Activated CD8-positive, alpha-beta memory T cell treated with anti-CD3 and anti-CD28 coated beads for 1 hour (primary cell): ENCODE measurements at places on chromosomes 5 and 9.

DNA sequence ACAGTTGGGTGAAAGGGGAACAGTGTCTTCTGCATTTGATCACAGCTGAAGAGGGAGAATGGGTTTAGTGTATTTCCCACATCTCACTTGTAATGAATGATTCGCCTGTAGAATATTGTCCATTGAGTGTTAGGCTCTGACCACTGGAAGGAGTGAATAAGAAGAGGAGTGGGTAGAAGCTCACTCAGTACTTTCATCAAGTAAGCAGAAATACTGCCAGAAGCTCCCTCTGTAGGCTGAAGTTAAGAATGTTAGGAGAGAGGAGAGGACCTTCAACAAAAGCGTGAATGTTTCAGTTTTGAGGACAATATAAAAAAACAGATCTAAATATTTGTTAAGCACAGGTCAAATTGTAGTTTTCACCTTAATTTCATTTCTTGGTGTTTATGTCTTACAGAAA, 27.5 kb downstream of the FSD1L start:
- no peak for DNase-seq

DNA sequence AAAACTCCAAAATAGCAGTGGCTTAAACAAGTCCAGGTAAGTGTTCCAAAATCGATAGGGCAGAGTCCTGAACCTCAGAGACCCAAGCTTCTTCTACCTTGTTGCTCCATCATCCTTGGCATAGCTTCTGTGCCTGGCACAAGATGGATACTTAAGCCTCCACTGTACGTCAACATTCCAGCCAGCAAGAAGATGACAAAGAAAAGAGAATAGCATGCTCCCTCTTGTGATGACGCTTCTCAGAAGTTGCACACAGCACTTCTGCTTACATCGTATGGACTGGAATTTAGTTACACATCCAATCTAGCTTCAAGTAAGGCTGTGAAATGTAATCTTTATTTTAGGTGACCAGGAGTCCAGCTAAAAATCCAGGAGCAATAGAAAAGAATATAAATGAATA, 227.4 kb downstream of the ESM1 start:
- no peak for DNase-seq

DNA sequence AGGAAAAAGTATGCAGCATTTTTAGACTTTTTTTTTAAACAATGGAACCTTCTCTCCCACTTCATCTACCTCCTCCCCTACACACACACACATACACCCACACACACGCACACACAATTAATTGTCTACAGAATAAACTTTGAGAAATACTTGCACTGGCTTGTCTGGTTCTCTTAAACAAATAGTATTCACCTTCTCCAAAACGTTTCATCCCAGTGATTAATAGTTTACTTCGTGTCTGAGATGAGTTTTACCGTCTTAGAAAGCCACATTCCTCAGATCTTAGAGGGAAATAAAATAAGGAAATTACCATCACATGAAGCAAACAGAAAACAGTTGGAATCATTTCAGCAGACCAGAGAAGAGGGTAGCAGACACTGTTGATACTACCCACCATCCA, 570.6 kb upstream of the CLINT1 start:
- DNase-seq: no peak

DNA sequence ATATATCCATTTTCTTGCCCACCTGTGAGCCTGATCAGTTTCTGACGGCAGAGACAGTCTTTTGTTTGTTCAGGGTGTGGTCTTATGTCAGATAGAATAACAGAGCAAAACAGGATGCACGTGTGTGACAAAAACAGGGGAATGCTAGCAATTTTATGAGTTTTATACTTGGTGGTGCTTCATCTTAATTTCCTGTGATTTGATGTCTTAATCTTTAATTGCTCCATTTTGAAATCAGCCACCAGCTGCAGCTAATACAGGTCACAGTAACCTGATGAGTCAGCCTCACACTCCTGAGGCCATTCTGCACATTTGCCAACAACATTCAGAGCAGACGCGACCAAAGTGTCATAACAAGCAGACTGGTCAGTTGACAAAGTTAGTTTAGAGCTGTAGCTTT, 42.3 kb upstream of the JMY start:
- DNase-seq: no peak

- no peak for DNase-seq
Measured at GRCh38 chr5:58401701-58402100, 58.2 kb downstream of the PLK2 start.

DNA sequence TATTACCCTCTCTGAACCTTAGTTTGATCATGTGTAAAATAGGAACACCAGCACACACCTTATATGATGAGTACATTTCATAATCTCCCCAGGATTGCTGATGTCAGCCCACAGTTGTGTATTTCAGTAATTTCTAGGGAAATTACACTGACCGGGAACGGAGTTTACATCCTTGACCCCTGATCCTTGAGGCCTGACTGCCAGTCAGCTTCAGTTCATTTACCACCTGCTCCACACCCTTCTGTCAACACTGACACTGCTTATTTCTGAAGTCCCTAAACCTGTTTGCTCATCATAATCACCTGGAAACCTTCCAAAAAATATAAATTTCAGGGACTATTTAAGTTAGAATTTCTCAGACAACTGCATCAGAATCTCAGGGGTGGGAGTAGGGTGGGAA, 55.3 kb downstream of the ZNF622 start:
- DNase-seq: no peak

DNA sequence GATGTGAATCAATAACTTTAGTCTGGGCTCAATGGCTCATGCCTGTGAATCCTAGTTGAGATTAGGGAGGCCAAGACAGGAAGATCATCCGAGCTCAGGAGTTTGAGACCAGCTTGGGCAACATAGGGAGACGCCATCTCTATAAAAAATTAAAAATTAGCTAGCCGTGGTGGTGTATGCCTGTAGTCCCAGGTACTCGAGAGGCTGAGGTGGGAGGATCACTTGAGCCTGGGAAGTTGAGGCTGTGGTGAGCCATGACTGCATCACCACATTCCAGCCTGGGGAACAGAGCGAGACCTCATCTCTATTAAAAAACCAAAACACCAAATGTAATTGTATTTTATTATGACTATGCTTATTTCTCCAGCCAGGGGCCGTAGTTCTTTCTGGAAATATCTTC, 69.6 kb upstream of the NR5A1 start:
- no peak for DNase-seq

GRCh38 chr5:146321571-146321970, 17.1 kb upstream of the POU4F3 start:
- DNase-seq: no peak

DNA sequence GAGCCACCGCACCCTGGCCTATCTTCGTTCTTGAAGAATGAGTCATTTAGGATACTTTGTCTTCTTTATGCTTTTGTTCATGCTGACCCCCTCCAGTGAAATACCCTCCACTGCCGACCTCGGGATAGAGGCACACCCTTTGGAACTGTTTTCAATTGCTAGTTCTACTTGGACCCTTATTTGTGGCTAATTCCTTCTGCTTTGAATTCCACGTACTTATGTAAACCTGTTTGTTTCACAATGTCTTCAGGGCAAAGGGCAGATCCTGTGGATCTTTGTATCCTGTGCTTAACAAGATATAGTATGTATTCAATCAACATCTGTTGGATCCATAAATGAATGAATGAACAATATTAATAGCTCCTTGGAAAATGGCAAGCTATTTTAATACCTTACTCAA, 19.6 kb upstream of the AOPEP start:
- DNase-seq: no peak

DNA sequence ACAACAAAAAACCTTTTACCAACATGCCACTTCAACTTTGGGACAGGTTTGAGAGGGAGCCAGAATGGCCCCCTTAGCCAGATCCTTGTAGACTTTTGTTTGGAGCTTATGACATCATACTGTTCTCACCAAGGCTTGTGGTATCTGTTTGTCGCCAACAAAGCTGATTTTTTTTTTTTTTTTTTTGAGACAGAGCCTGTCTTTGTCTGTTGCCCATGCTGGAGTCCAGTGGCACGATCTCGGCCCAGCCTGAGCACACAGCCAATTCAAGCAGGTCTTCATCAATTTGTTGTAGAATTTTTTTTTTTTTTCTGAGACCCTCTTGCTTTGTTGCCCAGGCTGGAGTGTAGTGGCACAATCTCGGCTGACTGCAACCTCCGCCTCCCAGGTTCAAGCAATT, 26.4 kb upstream of the NTNG2 start:
- DNase-seq: no peak

DNA sequence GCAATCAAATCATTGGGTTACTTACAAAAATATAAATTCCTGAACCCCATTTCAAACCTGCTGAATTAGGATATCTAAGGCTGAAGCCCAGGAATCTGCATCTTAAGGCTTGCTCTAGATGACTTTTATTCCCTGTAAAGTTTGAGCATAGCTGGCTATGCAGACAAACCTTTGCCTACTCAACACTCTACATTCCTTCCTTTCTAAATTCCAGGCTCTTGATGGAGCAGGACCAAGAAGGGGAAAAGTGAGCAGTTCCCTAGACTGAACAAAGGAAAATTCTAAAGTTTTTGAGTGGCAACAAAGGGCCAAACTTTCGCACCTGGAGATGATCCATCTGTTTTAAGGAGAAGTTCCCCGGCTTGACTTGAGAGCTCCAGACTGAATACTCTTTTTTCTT, 9.8 kb upstream of the ADRA1B start:
- no peak for DNase-seq

DNA sequence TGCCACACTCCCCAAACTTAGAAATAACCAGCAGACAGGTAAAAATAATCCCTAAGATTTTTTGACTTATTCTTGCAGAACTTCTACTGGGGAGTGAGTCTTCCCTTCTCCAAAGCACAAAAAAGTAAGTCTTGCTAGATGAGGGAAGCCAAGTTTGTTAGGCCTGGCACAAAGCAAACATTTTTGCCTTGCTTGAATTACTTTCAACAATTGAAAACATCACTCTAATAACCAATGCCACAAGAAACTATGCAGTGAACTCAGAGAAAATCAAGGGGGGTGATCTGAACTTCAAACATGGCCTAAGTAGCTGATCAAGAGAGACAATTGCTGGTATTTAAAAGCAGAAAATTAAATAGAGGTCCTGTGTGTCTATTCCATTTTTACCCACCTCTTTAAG, 123.6 kb upstream of the SLC1A3 start:
- no peak for DNase-seq

DNA sequence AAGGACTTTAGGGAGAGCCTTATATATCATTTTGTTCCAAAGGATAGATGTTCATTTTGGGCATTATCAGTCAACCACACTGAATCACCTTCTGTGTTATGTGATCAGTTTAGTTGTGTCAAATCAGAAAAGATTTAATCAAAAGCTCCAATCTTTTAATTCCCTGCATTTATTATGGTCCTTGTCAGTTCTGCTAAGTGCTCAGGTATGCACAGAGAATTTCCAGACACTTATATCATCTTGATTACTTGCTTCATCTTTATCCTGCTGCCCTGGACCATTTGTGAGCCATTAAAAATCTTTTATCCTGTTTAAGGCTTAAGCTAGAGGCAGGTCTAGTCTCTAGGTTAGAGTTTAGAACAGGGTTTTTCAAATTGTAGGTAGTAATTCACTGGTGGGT, 179.1 kb downstream of the CWC27 start:
- no peak for DNase-seq

GRCh38 chr5:134846641-134846960, 833 bp downstream of the C5orf24 start:
- peak; percentile 2 for DNase-seq

- DNase-seq: no peak
Measured at GRCh38 chr5:134463991-134464760, 52.5 kb upstream of the CDKN2AIPNL start.

- no peak for DNase-seq
Measured at GRCh38 chr9:21160178-21160577, 6.3 kb downstream of the IFNA21 start.

GRCh38 chr9:103789686-103790085, 304.4 kb upstream of the SMC2 start:
- no peak for DNase-seq

DNA sequence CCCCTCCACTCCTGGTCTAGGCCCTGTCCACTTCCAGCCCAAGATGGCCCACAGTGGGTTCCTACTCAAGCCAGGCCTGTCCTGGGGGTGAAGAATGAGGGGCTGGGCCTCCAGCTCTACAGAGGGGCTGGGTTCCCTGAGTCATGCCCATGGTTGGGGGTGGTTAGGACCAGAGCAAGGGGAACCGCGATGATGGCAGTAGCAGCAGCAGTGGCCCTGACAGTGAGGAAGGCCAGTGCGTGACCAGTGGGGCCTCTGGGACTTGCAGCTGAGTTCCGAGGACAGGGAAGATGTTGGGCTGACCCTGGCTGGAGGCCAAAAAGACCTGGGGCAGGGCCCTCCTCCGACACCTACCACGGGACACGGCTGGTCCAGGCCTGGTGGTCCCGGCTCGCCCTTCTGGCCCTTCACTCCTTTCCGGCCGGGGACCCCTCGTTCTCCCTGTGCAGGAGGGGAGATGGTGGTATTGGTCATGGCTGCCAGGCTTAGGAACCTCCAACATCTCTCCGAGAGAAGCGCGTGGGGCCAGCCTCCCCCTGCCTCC, 9.2 kb upstream of the PHYKPL start:
- no peak for DNase-seq

GRCh38 chr9:110900917-110901316, 137.4 kb downstream of the LPAR1 start:
- no peak for DNase-seq

GRCh38 chr9:123608104-123608503, 252.1 kb downstream of the CRB2 start:
- no peak for DNase-seq

DNA sequence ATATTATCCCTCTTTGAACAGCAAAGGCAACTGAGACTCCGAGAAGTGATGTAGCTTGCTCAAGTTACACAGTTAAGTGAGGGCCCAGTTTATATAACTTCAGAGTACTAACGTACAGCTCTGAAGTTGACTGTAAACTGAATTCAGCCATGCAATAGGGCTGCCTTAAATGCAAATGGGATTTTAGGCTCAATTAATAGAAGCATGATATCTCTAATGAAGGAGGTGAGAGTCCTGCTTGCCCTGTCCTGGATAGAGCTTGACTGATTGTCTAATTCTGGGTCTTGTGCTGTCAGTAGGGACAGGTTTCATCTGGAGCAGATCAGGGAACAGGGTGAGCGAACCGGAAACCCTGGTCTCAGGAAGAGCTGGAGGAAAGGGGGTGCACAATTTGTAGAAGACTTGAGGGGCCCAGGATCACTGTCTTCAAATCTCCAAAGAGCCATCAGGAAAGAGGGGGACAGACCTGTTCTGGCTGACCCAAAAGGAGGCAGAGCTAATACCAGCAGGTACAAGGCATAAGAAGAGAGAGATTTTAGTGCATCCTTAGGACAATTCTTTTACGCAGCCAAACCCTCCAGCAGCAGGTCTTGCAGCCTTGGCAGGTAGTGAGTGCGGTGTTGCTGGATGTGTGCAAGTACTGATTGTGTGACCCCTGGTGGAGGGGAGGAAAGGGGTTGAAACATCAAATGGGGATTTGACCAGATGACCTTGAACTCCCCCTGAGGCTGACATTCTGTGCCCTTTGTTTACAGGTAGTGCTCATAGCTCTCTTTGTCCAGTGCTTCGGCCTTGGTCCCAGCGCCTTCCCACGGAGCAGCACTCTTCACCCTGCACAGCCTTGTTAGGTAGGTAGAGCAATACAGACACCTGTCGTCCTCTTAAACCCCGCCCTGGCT, 13.0 kb downstream of the GSN start:
- no peak for DNase-seq

- no peak for DNase-seq
Measured at GRCh38 chr9:116027951-116028350, 125.6 kb upstream of the PAPPA start.

- no peak for DNase-seq
Measured at GRCh38 chr9:104872656-104873488, 55.1 kb downstream of the ABCA1 start.

- no peak for DNase-seq
Measured at GRCh38 chr9:123395276-123395688, 39.3 kb downstream of the CRB2 start.
